ENCODE measurements at places on chromosomes 5 and 9.

GRCh38 chr5:5583832-5584231 is 161.4 kb downstream of the ICE1 start:
- no peak for DNase-seq

DNA sequence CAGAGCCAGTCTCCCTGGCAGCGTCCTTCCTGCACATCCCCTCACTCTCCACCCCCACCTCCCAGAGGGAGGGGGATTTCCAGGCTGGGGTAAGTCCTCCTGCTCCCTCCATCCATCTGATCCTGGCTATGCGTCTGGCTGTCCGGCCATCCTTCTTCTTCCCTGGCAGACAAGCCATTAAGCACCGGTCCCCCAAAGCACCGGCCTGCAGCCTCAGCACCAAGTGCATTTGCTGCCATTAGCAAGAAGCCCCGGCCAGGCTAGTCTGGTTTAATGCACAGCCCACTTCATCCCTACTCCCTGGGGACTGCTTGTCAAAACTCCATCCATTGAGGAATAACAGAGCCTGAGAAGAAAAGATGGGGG is 208.7 kb upstream of the IER5L start:
- DNase-seq = no peak

DNA sequence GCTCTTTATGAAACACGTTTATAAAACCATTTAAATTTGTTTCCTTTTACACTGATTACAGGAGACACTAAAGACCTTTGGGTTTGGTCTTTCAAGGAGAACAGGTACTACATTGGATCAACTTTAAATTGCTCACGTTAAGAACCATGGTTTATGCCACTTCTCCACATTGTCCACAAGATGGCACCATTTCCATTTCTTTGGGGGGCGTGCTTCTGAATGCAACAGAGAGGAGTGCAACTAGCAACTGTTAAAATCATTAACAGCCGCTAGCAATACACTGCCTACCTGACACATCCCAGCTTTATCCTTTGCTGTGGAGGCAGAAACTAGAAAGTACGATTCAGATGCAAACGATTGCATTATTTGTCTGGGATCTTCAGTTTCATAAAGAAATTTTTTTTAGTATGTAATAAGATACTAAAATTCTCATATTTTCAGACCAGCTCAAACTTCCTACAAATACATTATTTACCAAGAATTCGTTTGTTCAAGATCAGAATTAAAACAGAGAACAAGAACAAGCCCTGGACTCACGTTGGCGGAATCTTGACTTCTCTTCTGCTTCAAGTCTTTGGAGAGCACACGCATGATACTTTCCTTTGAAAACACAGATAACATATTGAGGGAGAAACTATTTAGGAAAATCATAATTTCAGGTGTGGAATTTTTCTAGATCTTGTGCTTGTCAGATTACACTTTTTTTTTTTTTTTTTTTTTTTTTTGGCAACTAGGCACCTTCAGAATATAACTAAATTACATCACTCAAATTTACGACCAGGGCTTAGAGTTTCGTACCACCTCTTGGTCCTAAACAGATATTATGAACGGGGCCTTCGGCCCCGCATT is 702 bp downstream of the CDC20B start:
- peak; percentile 81 for DNase-seq

- no peak for DNase-seq
Observed at GRCh38 chr5:83364312-83365299, 106.9 kb upstream of the VCAN start.

DNA sequence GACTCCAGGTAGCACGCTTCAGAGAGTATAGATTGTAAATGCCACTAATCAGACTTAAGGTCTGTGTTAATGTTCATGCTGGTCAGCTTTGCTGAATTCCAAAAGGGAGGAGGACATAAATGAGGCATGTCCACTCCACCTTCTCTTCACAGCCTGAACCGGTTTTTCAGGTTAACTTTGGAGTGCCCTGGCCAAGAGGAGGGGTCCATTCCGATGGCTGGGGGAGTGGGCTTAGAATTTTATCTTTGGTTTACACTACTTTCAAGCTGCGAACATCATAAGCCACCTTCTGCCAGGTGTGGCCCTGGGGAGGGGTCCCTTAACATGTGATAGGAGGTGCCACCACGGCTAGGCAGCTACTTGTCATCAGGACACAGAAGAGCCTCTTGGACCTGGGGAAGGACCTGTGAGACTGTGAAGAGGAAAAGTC is 24.2 kb downstream of the ABO start:
- no peak for DNase-seq

DNA sequence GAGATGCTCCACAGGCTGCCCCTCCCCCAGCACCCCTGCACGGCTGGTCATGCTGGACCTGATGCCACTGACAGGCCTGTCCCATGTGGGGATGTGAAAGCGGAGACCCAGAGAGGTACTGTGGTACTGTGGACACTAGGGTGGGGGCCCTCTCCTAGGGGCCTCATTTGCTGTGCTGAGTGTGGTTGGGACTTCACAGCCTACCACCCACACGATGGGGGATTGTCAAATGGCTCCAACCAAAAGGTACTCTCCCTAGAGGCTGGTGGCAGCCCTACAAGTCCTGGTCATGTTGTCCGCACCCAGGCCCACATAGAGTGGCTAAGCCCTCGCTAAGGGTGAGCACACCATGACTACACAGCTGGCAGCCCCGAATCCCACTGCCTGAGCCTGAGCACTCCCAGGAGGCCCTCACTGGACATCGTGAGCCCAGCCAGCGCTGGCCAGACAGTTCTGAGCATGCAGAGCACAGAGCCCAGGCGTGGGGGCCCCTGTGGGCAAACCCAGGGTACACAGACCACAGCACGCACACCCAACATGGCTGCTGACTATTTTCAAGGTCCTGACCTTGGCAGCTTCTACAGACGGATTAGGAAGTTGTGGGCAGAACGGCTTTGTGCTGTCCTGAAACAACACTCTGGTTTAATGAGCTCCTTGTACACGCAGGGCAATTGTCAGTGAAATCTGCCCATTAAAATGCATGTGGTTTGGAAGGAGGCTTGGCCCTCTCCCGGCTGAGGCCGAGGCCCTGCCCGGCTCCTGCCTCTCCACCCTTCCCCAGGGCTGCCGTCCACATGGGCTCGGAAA is 214.1 kb downstream of the HSPA4 start:
- DNase-seq = no peak

- DNase-seq = no peak
Observed at GRCh38 chr9:126376311-126377175, 49.9 kb downstream of the MVB12B start.

DNA sequence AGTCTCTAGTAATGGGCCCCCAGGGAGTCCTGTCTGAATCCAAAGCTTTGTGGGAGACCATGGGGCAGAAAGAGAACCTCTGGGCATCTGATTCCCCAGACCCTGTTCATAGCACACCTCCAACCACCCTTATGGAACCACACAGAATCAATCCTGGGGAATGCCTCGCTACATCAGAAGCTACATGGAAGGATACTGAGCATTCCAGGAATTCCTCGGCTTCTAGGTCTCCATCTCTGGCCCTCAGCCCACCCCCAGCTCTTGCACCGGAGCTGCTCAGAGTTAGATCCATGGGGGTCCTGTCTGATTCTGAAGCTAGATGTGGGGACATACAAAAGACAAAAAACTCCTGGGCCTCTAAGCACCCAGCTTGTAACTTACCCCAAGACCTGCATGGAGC is 28.4 kb downstream of the VCP start:
- no peak for DNase-seq

- no peak for DNase-seq
Observed at GRCh38 chr9:69325409-69326212, 596 bp downstream of the ENTREP1 start.

- DNase-seq = peak; percentile 99
Observed at GRCh38 chr9:111957856-111958631, 61.4 kb downstream of the UGCG start.

- DNase-seq = no peak
Observed at GRCh38 chr9:87223392-87224246, 274.0 kb upstream of the DAPK1 start.

DNA sequence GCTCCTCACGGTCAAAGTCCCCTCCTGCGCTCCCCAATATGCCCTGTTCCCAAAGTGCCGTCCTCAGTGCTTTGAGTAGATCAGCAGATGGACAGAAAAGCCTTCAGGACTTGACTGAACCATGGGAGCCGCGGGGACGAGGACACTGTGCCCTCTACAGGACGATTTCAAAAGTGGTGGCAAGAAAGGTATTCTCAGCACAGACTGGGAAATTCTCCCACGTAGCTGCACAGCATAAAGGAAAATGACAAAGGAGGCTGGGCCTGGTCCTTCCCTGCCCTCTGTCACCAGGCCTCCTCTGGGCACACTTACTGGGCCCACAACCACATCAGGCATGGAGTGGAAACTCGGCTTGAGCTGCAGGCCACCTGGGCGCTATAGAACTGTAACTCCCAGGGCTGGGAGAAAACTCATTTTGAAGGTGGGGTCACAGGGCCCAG is 16.7 kb upstream of the MTMR12 start:
- peak; percentile 74 for DNase-seq

- no peak for DNase-seq
Observed at GRCh38 chr5:7902201-7902600, 33.3 kb downstream of the MTRR start.

DNA sequence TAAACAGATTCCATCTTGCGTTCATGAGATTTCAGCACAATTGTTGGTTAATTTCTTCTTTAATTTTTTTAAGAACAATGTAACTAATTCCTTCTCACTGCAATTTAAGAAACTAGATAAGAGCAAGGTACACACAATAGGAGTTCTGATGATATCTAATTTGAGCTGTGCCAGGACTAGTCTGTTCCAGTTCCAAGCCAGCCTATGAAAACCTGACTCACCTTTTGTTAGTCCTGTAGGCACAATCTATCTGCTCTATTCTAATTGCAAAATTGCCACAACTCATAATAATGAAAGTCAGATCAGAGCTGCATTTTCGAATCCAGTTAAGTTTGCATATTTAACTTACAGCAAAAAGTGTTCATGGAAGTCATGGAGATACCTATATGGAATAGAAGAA is 494.1 kb upstream of the TUSC1 start:
- no peak for DNase-seq

DNA sequence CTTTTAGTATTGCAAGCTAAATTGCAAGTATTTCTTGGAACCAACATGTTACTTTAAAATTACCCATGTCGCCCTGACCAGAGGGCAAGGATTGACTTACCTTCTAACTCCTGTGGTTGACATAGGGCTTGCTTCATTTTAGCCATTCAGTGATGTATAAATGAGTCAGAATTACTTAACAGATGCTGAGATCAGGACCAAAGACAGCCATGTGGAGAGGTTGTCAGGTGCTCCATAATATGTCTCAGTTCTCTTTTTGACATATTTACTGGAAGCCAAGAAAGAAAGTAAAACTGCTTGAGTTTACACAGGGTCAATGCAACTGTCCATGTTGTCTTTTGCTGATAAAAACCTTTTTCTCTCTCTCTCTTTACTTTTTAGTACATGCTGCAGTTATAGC is 33.2 kb downstream of the F2RL2 start:
- no peak for DNase-seq

GRCh38 chr5:155697236-155697635 is 629.7 kb upstream of the SGCD start:
- DNase-seq = no peak

- no peak for DNase-seq
Observed at GRCh38 chr5:15680455-15680854, 180.5 kb downstream of the FBXL7 start.

- peak; percentile 57 for DNase-seq
Observed at GRCh38 chr5:159768243-159768642, 148.0 kb upstream of the ADRA1B start.

GRCh38 chr5:4148009-4148408 is 552.4 kb downstream of the IRX1 start:
- DNase-seq = no peak

GRCh38 chr5:84274585-84275468 is 109.9 kb downstream of the EDIL3 start:
- DNase-seq = peak; percentile 35

DNA sequence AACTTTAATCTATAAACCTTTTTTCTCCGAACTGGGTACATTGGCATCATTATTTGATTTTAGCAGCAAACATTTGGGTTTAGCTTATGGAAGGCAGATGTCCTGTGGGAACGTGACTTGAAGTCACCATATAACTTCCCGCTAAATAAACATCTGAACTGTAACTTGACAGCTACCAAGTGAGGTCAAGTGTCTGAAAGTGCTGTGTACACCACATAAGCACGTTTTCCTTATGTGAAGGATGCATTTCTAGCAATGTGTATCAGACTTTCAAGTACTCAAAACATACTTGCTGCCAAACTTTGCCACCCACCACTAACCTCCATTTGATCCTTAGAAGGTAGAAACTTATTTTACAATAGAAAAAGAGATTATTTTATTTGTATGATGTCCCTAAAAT is 35.7 kb downstream of the SLC1A3 start:
- no peak for DNase-seq

DNA sequence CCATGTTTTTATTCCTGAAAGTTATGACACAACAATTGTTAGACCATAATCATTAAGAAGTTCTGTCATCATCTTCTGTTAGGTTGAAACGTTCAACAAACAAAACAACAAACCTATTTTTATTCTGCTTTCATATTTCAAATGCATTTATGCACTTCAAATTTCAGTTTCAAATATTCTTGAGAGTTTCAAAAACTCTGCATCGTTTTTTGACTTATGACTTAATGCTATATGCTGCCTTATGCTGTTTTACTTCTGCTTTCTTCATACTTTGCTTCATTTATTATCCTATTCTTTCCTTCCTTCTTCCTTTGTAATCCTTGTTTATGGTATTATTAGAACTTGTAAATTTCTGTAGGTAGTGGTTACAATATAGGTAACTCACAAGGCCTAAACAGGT is 95.0 kb downstream of the PCSK1 start:
- no peak for DNase-seq

GRCh38 chr5:179796877-179797608 is 3.3 kb downstream of the LTC4S start:
- DNase-seq = no peak

DNA sequence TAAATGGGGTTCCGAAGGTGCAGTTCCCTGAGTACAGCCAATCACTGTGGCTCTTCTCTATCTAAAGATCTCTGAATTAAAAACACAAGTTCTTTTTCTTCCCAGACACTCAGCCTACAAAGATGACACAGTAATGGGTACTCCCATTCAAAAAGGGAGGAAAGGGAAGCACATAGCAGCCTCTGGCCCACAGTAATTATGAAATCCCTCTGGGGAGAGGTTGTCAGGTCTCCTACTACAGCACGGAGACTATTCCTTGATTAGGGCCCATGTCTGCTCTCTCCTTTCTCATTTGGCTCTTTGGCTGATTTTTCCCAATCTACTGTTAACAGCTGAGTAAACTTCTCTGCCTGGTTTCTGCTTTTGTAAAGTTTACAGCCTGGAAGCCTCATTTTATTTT is 62.0 kb upstream of the RANBP3L start:
- DNase-seq = no peak

GRCh38 chr5:116763987-116764866 is 189.6 kb upstream of the SEMA6A start:
- no peak for DNase-seq

- DNase-seq = no peak
Observed at GRCh38 chr5:171715551-171715950, 70.1 kb upstream of the SMIM23 start.

GRCh38 chr9:73537561-73537960 is 385.9 kb downstream of the ANXA1 start:
- no peak for DNase-seq

All from iris pigment epithelial cell (primary cell).